Activated CD8-positive, alpha-beta memory T cell treated with anti-CD3 and anti-CD28 coated beads for 4 hours (primary cell): ENCODE measurements at places on chromosomes 5 and 9.
A peak's percentile ranks its signal among the peaks of the same experiment; 100 is the strongest.

GRCh38 chr5:96198356-96199058, 234.5 kb downstream of the PCSK1 start:
- DNase-seq, result no peak

DNA sequence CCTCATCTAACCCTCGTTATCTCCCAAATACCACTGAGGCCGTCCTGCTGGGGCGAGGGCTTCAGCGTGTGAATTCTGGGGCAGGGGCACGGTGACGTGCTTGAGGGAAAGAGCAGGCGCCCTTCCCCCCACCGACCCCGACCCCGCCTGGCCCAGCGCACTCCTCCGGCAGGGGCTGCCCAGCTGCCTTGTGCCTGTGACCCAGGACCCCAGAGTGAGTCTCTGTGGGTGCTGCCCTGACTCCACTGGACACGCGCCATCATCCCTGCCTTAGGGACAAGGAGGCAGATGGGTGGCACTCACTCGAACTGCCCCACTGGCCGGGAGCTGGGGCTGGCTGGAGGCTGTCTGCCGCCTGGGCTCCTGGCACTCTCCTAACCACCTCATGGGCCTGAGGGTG, 136.2 kb upstream of the LPCAT1 start:
- DNase-seq, result no peak

DNA sequence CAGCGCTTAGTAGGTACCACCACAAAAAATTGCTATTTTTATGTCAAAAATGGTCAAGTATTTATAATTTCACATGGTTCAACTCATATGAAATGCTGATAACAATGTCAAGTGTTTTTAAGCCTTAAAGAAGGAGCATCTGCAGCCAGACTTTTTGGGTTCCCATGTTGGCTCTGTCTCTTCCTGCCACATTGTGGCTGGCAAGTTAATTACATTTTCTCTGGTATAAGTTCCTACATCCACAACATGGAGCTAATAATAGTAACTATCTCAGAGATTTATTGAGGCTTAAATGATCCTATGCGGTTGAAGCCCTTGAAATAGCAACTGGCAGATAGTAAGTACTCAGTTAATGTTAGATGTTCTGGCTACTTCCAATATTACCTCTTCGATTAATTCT, 5.4 kb downstream of the ATP10B start:
- DNase-seq, result no peak

DNA sequence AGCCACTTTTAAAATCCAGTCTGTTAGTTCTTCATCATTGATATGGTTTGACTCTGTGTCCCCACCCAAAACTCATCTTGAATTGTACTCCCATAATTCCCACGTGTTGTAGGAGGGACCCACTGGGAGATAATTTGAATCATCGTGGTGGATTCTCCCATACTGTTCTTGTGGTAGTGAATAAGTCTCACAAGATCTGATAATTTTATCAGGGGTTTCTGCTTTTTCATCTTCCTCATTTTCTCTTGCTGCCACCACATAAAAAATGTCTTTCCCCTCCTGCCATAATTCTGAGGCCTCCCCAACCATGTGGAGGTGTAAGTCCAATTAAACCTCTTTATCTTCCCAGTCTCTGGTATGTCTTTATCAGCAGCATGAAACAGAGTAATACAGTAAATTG, 26.9 kb upstream of the SH3TC2 start:
- no peak for DNase-seq

GRCh38 chr5:124654418-124654817, 92.0 kb downstream of the ZNF608 start:
- no peak for DNase-seq

- DNase-seq, result no peak
These were observed 43.0 kb upstream of the GAS1 start for GRCh38 chr9:86990290-86990689.

- no peak for DNase-seq
These were observed 126.2 kb upstream of the FTMT start for GRCh38 chr5:121725450-121725849.

DNA sequence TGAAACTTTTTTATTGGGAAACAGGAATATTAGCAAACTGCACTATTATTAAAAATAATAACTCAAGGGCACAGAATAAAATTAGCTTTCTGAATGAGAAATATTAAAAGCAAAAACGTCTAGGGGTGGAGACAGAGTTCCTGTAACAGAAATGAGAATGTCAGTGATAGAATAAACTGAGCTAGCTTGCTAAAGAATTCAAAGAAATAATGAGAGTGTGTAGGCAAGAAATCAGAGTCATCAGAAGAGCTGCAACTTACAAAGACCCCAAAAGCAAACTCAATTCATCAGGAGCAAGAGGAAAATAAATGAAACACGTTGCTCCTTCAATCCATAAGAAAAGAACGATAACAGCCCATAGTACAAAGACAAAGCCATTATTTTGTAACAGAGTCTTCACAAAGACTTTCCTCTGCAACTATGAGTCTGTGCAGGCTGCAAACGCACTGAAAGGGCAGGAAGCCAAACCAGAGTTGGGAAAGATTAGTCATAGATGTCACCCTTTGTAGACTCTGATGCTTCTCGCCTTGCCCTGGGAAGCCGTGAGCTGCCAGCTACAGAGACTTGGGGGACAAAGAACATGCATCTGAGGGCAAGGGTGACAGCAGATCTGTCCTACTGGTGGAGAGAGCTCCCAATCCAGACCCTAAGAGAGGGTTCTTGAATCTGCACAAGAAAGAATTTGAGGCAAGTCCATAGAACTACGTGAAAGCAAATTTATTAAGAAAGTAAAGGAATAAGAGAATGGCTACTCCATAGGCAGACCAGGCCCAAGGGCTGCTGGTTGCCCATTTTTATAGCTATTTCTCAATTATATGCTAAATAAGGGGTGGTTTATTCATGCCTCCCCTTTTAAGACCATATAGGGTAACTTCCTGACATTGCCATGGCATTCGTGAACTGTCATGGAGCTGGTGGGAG, 40.8 kb downstream of the SHC3 start:
- no peak for DNase-seq

- no peak for DNase-seq
These were observed 65.9 kb downstream of the NSG2 start for GRCh38 chr5:174111287-174111973.

DNA sequence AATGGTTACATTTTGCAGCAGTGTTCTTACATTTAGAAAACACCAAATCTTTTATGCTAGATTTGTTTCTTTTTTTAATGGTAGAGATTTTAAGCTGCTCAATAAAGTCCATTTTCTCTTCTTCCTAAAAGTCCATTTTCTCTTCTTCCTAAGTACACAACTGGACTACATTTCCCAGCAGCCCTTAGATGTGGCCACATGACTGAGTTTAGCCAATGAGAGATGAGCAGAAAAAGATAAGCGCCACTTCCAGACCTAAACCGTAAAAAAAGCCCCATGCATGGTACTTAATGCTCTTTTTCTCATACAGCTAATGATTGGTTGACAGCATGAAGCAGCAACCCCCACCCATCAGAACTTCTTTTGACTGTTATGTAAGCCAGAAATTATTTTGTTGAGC, 206.7 kb downstream of the FAM114A2 start:
- no peak for DNase-seq

GRCh38 chr5:175025077-175025476, 300.7 kb downstream of the MSX2 start:
- DNase-seq, result no peak

DNA sequence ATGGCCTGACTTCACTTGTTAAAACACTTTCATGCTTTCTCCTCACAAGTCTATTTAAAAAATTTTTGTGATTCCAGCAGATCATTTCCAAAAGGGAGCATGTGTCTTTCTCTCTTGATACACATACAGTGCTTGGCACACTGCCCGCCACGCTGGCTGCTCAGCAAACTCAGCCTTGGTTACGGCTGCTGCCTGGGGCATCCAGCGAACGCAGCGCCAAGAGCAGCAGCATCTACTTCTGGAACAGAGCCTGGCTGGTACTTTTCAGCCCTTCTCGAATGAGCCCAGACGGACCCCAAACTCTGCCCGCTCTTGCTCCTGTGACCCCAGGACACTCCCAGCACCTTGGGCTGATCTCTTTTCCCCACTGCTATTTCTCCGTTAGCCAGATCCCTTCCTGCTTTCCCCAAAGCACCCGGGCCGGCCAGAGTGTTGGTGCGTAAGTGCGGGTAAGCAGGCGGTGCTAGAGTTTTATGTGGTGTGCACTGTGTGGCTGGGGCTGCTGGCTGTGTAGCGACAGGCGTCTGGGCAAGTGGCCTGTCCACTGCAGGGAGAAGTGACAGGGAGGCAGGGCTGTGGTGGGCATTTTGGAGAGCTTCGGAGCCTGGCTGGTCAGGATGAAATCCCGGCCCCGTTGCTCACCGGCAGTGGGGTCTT, 73.2 kb downstream of the SH3PXD2B start:
- no peak for DNase-seq

DNA sequence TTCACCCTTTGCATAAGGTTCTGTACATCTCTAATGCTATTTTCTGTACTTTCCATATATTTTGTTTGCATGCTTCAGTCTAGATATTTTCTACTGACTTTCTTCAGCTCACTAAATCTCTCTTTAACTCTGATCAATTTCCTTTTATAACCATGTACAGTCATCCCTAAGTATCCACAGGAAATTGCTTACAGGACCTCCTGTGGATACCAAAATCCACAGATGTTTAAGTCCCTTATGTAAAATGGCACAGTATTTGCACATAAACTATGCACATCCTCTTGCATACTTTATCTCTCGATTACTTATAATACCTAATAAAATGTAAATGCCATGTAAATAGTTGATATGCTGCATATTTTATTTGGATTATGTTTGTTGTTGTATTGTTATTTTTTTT, 442.1 kb downstream of the TLE4 start:
- DNase-seq, result no peak

DNA sequence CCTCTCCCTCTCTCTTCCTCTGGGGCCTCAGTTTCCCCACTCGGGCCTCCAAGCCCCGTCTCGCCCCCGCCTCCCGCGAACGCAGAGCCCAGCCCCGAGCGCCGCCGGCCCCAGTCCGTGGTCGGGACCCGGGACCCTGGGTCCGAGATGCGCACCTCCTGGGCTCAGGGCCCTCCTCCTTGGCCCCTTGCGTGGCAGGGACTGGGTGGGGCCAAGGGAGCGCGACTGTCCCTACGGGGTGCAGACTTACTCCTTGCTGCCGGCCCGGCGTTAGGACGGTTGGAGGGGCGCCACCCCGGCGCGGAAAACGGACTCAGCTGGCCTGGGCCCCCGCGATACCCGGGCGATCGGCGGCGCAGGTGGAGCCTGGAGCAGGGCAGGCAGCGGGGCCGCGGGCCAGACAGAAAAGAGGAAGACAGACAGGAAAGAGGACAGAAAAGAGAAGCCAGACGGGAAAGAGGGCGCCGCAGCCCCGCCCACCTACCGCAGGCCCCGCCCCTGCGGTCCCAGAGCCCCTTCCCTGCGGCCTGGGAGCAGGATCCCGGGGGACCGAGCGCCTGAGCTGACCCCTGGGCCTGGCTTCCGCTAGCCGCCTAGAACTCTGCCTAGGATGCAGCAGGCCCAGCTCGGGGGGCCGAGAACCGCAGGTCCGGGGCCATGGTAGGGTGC, at the start of gene GBGT1:
GBGT1 (minus strand) TSS at position 411 of the 669 bp plus-strand sequence. CDS start 1,502 bp downstream, outside the sequence.
- DNase-seq, result no peak

DNA sequence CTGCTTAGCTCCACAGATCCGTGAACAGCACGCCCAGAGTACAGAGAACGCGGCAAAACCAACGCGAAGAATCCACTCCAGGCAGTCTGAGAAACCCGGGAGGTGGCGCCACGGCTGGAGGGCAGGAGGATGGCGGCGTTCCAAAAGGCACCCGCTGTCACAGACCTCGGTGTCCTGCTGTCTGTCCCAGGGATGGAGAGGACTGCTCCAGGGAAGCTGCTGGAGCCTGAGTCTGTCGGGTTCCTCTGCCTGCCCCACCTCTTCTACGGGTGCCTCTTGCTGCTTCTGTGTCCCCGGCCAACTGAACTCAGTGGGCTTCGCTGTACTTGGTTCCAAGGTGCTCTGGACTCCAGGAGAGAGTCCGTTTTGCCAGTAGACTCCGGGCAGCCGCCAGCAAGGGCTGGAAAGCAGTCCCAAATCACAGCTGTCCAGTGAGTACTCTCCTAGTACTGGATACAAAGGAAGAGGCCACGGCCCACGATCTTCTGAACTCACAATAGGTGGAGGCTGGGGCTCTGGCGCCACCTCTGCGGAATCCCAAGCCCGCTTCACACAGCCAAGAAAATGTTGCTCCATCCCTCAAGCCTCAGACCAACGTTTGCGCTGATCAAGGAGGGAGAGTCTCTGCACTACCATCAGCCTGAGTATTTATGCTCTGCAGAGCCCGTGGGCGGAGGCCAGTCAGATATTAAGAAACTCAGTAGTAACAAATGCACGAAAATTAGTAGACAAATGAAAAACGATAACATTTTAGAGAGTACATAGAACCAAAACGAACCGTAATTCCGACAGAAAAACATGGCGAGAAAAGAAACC, 440 bp downstream of the ANXA2R start:
- peak; percentile 40 for DNase-seq

DNA sequence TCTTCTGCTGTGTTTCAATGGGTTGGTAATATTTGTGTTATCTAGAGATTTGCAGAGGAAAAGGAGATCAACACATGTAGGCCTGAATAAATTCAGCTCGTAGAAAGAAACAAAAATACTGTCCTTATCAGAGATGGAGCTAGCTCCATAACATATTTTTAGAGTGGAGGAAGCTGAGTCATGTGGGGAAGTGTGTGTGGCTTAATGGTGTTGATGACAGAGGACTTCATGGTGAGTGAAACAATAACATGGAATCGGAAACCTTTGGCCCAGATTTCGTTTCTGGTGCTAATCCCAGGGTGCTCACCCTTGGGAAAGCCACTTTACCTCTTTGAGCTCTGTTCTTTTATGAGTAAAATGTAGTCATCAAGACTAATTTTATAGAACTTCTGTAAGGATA, 825.0 kb downstream of the TLR4 start:
- DNase-seq, result no peak

DNA sequence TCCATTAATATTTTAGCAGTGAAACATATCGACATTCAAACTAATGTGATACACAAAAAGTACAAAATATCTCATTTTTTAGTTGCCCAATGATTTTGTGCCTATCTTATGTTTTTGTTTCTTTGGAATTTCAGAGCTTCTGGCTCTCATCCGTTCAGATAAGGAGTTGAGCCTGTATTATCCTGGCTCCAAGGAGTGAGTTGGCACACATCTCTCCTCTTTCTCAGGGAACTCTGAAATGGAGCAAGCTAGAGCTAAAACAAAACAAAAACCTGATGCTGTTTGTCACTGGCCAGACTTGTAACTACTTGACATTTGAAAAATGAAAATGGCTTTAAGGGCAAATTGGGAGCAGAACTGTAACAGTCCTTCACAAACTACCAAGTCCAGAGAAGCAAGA, 131.3 kb upstream of the SLC28A3 start:
- DNase-seq, result no peak

DNA sequence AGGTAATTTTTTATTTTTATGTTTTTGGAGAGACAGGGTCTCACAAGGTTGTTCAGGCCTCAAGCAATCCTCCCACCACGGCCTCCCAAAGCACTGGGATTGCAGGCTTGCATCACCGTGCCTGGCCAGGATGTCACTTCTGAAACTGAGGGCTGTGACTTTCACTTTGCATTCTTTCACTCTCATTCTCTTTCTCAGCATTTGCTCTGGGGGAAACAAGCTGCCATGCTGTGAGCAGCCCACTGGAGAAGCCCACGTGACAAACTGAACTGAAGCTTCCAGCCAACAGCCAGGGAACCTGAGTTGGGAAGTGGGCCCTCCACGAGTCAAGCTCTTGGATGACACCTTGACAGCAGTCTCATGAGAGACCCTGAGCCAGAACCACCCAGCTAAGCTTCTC, 109.4 kb downstream of the C5orf15 start:
- DNase-seq, result no peak
